ENCODE measurements at places on chromosomes 7 and 10.

DNA sequence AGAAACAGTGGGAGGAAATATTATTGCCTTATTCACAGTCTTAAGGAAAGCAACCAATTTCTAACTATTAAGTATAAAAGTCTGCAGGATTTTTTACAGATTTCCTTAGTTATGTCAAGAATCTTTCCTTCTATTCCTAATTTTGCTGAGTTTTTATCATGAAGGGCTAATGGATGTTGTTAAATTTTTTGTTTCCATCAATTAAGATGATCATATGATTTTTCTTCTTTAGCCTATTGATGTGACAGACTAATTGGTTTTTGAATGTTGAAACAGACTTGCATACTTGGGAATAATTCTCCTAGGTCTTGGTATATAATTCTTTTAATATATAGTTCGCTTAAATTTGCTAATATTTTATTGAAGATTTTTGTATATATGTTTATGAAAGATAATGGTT lies 569.1 kb upstream of the KCND2 start:
- no peak for DNase-seq

DNA sequence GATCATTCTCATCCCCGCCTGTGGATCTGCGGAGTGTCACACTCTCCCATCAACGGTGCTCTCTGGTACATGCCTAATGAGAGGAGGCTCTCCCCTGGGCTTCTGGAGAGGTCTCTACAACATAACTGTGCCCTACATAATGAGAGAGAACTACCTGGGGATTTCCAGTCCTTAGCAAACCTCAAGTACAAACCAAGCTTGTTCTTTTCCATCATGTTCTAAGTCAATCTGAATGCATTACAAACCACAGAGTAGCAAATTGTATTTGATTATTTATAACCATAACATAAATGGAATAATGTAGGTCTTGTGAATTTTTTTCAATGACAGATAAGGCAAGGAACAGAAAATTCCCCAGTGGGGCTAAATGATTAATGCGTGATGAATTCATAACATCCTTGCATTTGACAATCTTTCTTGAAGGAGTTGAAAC lies 412.4 kb upstream of the NRP1 start:
- DNase-seq, result no peak

DNA sequence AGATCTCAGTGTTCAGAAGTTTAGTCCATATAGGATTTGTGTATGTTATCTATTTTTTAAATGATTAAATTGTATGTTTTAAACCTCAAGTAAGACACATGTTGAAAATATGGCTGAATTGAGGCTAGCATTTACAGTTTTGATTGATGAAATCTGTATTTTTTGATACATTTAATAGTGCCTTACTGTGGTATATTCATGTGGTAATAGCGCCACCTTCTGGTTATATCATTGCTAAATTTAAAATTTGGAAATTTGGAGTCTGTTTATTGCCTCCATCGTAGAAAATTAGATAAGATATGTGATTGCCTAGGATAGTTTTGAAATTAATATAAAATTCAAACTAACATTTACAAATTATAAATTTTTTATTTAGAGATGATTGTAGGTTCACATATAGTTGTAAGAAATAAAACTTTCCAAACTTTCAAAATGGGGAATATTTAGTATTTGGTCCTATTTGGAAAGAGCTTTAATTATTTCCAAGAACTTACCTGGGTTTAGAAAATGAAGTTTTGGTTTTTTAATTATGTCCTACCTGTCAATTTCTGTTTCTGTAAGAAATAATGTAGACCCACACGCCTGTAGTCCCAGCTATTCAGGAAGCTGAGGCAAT lies 19.1 kb upstream of the ARMS2 start:
- DNase-seq, result no peak

- no peak for DNase-seq
Observed at GRCh38 chr7:114354306-114354705, 60.3 kb upstream of the FOXP2 start.

- DNase-seq, result no peak
Observed at GRCh38 chr7:28871631-28872030, 86.5 kb downstream of the TRIL start.

Measured in NCI-H1417 (cell line).